ENCODE measurements at places on chromosomes 5 and 9.

GRCh38 chr5:91403438-91403837 is 20.3 kb upstream of the ARRDC3 start:
- DNase-seq = peak; percentile 74

DNA sequence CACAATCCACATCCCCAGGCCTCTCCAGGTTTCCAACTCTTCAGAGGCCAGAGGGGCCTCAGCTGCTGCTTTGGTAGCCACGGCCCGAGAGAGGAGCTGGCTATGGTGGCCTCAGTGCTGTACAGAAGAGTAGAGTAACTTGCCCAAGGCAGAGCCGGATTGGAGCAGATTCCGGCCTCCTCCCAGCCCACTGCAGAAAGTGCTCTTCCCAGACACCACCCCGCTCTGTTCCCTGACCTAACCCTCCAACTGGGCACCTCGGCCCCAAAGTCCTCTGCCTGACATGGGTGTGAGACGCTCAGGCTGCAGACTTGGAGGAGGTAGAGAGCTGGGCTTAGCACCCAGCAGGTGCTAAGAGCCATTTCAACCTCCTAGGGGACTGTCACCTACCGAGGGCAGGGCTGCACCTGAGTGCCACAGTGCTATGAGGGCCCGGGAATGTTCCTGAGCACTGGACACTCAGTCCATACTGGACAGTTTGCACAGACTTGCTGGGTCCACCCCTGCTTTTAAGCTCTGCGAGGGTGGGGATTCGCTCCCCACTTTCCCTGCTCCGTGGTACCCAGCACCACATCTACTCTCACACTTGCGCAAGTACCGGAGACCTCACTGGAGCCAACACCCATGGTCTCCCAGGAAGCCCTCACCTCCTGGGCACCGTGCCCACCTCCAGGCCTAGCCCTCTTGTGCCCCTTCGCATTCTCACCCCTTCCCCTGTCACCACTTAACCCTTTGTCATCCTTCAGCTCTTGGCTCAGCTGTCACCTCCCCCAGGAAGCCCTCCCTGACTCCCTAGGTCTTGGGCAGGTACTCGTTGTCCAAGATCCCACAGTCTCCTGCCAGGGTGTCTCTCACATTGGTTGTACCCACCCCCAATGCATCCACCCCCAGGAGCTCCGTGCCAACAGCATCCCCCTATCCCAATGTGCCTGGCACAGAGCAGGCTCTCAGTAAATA is 49.8 kb downstream of the DBH start:
- DNase-seq = no peak

DNA sequence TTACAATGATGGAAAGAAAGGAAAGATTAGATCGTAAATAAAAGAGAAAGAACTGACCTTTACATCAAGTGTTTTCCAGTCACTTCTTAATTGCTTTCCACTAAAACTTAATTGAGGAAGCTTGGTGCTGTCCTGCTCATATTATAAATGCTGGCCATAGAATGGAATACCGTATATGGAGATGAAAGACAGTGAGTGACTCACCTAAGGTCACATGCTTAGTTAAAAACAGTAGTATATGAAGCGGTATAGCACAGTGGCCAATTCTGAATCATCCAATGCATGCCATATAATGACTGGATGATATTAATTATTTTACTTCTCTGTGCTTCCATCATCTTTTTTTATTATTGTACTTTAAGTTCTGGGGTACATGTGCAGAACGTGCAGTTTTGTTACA is 482.4 kb upstream of the SGCD start:
- DNase-seq = peak; percentile 59

DNA sequence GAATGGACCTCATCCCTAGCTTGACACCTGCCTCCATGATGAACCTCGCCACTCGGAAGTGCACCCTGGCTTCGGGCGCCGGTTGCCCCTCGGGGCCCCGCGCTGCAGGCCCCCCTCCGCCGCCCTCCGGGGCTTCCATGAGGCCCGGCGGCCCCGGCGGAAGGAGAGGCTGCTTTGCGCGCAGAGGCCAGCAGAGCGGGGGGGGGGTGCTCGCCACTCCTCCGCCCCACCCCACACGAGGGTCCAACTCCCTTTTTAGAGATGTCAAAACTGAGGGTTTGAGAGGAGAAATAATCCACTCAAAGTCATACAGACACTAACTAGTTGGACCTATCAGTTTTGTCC is 7.9 kb downstream of the DUSP1 start:
- DNase-seq = no peak

GRCh38 chr5:159342840-159343239 is 12.6 kb upstream of the IL12B start:
- DNase-seq = no peak

DNA sequence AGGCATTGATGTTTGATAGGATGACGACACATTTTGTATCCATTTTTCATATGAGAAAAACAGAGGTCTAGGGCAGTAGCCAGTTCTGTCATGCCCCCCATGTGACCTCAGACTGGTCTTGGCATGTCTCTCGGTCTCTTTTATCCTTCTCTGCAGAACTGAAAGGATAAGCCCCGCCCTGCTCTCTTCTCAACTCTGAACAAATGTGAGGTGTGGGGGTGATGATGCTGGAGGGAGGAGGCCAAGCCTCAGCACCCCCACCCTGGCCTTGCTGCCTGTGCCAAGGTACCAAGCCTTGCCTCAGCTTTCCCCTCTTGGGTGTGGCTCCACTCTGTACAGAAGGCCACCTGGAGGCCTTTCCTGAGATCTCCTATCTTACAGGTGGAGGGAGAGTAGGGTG is 19.5 kb upstream of the CRB2 start:
- no peak for DNase-seq

- DNase-seq = no peak
Observed at GRCh38 chr5:14735944-14736343, 71.4 kb downstream of the OTULIN start.

DNA sequence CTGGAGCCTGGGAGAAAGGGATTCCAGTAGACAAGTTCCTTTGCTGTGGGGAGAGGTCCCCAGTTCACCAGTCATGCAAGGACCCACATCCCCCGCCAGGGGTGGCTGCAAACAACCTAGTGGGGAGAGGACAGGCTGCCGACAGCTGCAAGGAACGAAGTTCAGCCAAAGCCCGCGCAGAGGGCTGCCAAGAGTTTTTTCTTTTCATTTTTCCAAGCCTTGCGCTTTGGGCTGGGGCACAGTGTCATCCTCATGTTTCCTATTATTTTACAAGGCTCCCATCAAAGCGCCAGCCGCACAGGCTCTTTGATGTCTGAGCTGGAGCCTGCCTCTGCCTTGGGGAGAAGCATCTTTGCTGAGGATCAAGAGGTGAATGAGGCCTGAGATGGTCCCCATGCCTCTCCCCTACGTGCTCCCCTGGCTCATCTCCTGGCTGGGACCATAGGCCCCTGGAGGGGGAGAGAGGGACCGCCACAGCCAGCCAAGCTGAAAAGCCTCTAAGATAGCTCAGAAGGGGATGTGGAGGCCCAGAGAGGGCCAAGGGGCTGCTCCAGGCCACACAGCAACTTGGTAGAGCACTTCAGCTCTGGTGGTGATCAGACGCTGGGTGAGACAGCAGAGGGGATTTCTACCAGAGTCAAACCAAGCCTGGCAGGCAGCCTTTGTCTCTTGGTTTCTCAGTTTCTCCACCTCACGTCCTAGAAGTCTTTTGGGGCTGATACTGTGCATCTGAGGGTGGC is 50.4 kb upstream of the SYNPO start:
- peak; percentile 54 for DNase-seq

DNA sequence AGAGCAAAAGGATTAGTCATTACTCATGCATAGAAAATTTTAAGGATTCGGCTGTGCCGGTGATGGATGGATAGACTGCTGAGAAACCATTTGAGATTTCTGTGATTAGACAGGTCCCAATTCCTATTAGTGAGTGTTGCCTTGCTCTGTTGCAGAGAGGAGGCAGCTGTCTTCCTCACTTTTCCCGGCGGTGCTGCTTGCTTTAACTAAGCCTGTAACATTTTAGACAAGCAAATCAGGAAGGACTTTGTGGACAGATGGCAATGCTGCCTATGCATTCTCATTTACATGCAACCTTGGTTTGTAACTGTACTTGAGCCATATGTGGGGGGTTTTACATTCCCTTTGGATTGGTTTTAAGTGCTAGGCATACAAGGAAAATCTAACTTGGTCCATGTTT is 1176.3 kb downstream of the CDH18 start:
- no peak for DNase-seq

DNA sequence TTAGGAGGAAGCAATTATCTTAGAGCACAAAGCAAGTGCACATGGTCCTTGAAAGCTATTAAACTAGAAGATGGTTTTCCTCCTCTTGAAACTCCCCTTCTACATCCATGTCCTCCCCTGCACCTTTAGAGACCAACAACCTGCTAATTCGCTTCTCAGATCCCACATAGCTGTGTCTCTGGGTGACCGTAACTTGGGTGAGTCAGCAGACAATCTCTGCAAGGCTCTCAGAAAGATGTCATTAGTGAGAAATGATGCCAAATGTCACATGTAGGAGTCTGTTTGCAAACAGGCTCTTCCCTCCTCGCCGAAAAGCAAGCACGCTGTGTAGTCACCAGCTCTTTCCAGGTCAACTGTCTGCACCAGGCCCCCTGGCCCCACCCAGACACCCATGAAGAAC is 291.8 kb downstream of the SLIT3 start:
- peak; percentile 55 for DNase-seq

DNA sequence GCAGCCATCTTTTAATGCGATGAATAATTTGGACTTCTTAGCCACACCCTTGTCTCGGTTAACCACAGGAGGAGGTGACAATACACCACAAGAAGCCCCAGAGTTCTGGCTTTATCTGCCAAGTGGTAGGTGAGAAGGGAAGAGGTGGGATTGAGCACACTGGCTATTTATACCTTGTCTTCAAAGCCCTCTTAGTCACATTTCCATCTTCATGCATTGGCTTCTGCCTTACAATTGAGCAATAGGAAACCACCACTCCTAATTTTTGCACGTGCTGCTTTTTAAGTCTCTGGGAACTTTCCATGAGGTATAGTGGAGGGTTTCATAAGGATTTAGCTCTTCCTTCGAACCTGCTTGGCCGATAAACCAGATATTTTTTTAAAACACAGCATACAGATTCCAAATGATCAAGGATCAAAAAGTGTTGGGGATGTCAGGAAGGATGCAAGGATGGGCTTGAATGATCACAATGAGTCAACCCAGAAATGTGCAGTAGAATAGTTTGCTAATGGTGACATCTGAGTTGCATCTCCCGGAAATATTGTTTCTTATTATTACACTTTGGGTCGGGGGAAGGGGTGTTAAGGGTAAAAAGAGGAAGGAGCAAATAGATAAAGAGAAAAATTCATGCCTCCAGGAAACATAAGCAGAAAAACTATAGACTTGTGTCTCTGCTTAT is 25.5 kb downstream of the PLAC8L1 start:
- peak; percentile 17 for DNase-seq

DNA sequence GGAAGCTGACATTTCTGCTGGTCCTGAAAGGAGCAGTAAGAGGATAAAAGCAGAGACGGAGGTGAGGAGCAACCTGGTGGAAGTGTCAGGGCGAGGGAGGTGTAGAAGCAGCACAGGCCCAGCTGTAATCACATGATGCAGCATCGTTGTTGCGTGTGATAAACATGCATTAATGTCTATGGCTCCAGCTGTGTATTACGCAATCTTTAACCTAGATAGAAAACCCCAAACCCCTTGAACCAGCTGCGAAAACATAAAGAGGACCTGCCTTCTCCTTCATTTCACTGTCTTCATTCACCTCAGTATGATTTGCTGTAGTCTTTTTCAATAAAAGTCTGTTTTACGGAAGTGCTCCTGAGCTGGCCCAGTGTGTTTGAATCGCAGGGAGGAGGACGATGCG is 162.9 kb downstream of the NTRK2 start:
- no peak for DNase-seq

GRCh38 chr5:18772475-18772874 is 1138.2 kb downstream of the TAF11L14 start:
- DNase-seq = no peak

DNA sequence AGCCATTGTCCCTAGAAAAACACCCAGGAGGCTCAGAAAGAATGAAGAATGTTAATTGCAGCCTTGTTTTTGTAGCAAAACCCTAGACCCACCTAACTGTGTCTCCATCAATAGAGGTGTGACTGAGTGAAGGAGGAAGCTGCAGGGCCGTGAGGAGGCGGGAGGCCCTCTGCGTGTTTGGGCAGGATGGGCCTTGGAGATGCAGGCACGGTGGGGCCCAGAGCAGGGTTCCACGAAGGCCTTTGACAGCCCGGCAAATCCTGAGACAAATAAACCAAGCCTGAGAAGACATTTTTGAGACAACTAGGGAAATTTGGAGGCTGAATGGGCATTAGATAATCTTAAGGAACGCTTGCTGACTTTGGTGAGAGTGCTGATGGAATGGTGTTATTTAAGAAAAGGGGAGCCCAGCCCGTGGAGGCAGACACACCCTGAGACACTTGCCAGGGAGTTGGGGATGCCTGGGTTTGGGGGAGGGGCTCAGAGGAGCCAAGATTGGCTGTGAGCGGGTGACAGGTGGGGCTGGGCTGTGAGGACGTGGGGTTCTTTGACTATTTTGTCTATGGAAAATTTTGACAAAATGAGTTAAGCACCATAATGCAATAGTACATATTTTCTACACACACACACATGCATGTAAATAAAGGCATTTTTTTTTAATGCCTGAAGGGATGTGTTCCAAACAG is 48.8 kb downstream of the BARX1 start:
- DNase-seq = no peak

DNA sequence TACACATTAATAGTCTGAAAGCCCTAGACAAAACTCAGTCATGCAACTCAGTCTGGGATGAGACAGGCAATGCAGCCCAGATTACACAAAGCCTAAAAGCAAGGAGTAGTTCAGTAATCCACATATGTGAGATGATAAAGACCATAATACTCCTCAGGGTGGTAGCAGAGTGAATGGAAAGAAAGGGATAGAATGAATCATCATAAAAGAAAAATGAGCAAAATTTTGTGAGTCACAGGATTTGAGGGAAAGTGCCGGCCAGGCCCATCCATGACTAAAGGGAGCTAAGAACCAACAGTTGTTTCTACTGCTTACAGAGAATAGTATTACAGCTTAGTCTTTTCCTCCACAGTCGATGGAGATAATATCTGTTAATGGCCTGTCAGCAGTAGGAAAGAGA is 90.0 kb upstream of the POU5F2 start:
- peak; percentile 93 for DNase-seq

DNA sequence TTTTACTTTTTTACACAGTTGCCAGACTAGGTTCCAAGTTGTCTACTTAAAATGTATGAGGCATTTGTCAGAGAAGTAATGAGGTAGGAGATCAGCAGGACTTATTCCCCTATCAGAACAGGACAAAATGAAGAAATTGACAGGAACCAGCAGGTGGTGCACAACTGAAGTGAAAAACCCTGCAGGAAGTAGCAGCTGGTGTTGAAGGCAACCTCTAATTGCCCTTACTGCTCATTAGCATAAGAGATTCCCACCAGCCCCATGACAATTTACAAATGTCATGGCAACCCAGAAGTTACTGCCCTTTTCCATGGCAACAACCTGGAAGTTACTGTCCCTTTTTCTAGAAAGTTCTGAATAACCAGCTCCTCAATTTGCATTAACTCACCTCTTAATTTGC is 5.4 kb downstream of the PCDHB15 start:
- no peak for DNase-seq

DNA sequence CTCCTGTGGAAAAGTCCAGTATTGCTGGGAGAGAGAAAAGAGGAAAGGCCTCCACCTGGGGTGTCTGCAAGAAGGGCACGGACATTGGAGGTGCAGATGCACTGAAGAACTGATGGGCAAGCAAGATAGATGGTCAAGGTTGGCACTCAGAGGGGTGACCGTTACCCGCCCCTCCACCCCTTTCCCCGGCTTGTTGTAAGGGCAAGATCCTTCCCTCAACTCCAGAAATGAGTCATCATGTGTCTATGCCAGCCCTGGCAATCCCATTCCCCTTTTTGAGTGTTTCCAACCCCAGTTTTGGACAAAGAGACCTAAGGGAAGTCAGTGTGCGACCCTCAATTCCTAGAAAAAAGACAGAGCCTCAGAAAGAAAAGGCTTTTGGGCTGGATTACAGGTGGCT is 34.9 kb upstream of the ATP6V1G1 start:
- no peak for DNase-seq
